ENCODE measurements at places on chromosomes 4 and X.
A peak's percentile ranks its signal among the peaks of the same experiment; 100 is the strongest.

- no peak for DNase-seq
- H3K4me3 ChIP-seq = no peak overlapping the region
- H3K27ac ChIP-seq = no peak overlapping the region
Measured at GRCh38 chr4:14984448-14984847, 17.8 kb upstream of the CPEB2 start.

GRCh38 chrX:141947350-141947749 lies 43.7 kb downstream of the MAGEC1 start:
- H3K4me3 ChIP-seq = no peak overlapping the region
- H3K27me3 ChIP-seq = no peaks in the 10 kb centered on the region
- DNase-seq = no peak
- H3K4me1 ChIP-seq = no peaks in the 10 kb centered on the region

DNA sequence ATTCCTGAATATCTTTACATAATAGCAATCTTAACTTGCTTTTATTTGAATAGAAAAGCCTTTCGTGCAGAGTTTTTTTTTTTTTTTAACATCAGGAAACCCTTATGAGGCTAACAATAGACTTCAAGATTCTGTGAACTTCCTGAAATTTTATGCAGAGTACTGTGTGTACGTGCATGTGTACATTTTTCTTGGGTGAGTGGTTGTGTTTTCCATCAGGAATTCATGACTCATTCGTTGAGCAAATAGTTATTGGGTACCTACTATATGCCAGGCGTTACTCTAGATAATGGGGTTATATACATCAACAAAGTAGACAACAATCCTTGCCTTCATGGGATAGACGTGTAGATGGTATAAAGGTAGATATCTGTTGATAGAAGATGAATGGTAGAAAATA lies 59.1 kb downstream of the MRPL1 start:
- peaks cover 31% of the 10 kb centered on the region for H3K4me1 ChIP-seq
- H3K27ac ChIP-seq = peak overlapping the region; percentile 79
- peaks cover 5% of the 10 kb centered on the region for H3K36me3 ChIP-seq
- H3K4me3 ChIP-seq = no peak overlapping the region
- H3K27me3 ChIP-seq = no peaks in the 10 kb centered on the region

DNA sequence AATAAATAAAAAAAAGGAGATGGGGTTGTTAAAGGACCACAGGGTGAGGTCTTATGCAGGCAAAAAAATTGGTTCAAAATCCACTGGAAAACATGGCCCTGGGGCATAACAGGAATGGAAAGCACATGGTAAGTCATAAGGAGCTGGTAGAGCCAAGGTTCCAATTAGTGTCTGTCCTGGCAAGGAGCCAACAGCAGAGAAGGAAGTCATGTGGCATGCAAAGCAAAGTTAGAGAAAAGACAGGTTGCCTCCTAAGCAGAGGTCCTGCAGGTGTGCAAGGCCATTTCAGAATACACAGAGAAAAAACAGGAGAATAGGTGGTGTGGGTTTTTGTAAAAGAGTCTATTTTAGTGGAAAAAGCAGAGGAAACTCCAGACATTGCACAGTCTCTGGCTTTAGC lies 1881.7 kb downstream of the ARAP2 start:
- DNase-seq = no peak
- H3K4me3 ChIP-seq = no peak overlapping the region
- H3K36me3 ChIP-seq = no peaks in the 10 kb centered on the region
- H3K27ac ChIP-seq = no peak overlapping the region
- no peaks in the 10 kb centered on the region for H3K27me3 ChIP-seq

- no peaks in the 10 kb centered on the region for H3K36me3 ChIP-seq
- no peak for DNase-seq
- peaks cover 7% of the 10 kb centered on the region for H3K4me1 ChIP-seq
- no peak overlapping the region for H3K27ac ChIP-seq
- H3K27me3 ChIP-seq = no peaks in the 10 kb centered on the region
- H3K4me3 ChIP-seq = no peak overlapping the region
Measured at GRCh38 chr4:53514509-53514908, 76.8 kb downstream of the LNX1 start.

GRCh38 chr4:52842792-52843191 lies 19.3 kb upstream of the RASL11B start:
- no peak for DNase-seq
- no peaks in the 10 kb centered on the region for H3K36me3 ChIP-seq
- no peaks in the 10 kb centered on the region for H3K27me3 ChIP-seq
- no peak overlapping the region for H3K4me3 ChIP-seq
- H3K27ac ChIP-seq = no peak overlapping the region

DNA sequence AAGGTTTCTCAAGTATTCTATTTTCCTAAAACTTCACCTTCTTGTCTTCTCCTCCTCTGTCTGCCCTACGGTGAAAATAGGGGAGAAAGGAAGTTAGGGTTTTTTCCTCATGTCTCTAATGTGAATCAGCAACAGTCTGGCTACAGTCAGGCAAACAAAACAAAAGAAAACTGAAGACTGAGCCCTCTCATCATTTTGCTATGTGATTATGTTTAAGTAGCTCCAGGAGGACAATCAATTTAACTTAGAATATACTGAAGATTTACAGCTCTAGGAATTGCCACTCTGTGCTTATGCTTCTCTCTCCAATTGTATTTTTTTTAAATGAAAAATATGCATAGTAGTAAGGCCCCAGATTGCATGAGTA lies 316.2 kb downstream of the GPAT3 start:
- H3K36me3 ChIP-seq = no peaks in the 10 kb centered on the region
- H3K4me1 ChIP-seq = peaks cover 49% of the 10 kb centered on the region
- H3K4me3 ChIP-seq = no peak overlapping the region
- no peaks in the 10 kb centered on the region for H3K27me3 ChIP-seq
- DNase-seq = no peak

DNA sequence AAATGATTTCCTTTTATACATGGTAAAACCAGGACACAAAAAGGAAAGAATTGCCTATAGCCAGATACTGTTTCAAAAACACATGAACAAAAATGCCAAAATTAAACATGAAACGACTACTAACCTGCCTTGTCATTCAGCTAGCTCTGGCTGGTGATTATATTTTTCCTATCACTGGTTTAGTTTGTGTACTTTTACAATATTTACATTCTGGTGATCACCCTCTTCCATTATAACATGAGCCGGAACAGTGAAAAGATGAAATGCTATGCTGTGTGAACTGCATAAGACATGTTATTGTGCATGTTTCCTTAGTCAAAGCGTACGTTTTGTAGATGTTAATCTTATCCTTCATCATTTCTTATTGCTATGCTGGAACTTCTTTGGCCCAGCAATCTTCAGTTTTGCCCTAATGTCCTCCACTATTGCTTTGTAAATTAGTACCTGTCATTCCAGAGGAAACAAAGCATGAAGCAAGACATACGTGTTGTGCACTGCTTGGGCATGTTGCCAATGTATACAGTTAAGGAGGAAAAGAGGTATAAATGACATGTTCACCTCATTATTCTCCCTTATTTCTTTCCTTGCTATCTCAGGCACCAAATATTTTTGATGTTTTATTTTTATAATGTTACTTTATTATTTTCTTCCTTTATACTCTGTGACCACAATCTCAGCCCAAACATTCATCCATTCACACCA lies 386.3 kb downstream of the ARHGAP24 start:
- H3K27ac ChIP-seq = no peak overlapping the region
- H3K4me1 ChIP-seq = peaks cover 13% of the 10 kb centered on the region
- H3K36me3 ChIP-seq = no peaks in the 10 kb centered on the region
- no peaks in the 10 kb centered on the region for H3K27me3 ChIP-seq

DNA sequence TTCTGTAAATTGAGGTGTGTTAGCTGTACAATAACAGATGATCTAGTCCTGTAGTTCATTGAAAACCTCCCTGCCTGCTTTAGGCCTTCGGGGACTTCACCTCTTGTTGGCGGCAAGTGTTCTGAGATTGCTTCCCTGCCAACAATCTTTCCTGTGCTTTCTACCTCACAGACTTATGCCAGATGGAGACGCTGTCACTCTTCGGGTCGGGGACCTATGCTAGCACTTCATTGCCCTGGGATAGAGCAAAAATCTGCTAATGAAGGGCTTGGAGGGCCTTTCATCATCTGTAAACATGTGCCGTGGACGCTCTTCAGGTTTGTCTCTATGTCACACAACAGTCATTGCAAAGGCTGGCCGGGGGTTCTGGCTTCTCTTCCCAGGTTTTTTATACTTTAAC lies 4.7 kb upstream of the PDLIM3 start:
- peaks cover 2% of the 10 kb centered on the region for H3K27me3 ChIP-seq
- no peaks in the 10 kb centered on the region for H3K36me3 ChIP-seq
- H3K4me3 ChIP-seq = no peak overlapping the region

GRCh38 chrX:8868070-8868773 lies 67.0 kb upstream of the FAM9A start:
- no peak for DNase-seq
- H3K27ac ChIP-seq = no peak overlapping the region
- H3K4me3 ChIP-seq = no peak overlapping the region
- no peaks in the 10 kb centered on the region for H3K36me3 ChIP-seq
- H3K27me3 ChIP-seq = no peaks in the 10 kb centered on the region
- no peaks in the 10 kb centered on the region for H3K4me1 ChIP-seq

GRCh38 chr4:41725254-41725653 lies 23.3 kb downstream of the PHOX2B start:
- no peak overlapping the region for H3K27ac ChIP-seq
- DNase-seq = no peak
- H3K4me1 ChIP-seq = no peaks in the 10 kb centered on the region

GRCh38 chrX:40933706-40934425 lies 151.4 kb upstream of the USP9X start:
- H3K4me1 ChIP-seq = peaks cover 43% of the 10 kb centered on the region
- peak overlapping the region; percentile 98 for H3K27ac ChIP-seq
- H3K36me3 ChIP-seq = no peaks in the 10 kb centered on the region
- no peaks in the 10 kb centered on the region for H3K27me3 ChIP-seq

- no peaks in the 10 kb centered on the region for H3K4me1 ChIP-seq
- H3K36me3 ChIP-seq = no peaks in the 10 kb centered on the region
- no peak overlapping the region for H3K27ac ChIP-seq
- no peak overlapping the region for H3K4me3 ChIP-seq
Measured at GRCh38 chrX:133956570-133957340, 28.6 kb downstream of the GPC3 start.

- no peak overlapping the region for H3K4me3 ChIP-seq
- no peak overlapping the region for H3K27ac ChIP-seq
- H3K4me1 ChIP-seq = peaks cover 15% of the 10 kb centered on the region
- peaks cover 15% of the 10 kb centered on the region for H3K36me3 ChIP-seq
Measured at GRCh38 chr4:70761276-70761816, 39.6 kb downstream of the RUFY3 start.

GRCh38 chr4:12875640-12876243 lies 608.4 kb downstream of the RAB28 start:
- no peaks in the 10 kb centered on the region for H3K4me1 ChIP-seq
- H3K27me3 ChIP-seq = no peaks in the 10 kb centered on the region
- no peaks in the 10 kb centered on the region for H3K36me3 ChIP-seq
- H3K4me3 ChIP-seq = no peak overlapping the region
- H3K27ac ChIP-seq = no peak overlapping the region

DNA sequence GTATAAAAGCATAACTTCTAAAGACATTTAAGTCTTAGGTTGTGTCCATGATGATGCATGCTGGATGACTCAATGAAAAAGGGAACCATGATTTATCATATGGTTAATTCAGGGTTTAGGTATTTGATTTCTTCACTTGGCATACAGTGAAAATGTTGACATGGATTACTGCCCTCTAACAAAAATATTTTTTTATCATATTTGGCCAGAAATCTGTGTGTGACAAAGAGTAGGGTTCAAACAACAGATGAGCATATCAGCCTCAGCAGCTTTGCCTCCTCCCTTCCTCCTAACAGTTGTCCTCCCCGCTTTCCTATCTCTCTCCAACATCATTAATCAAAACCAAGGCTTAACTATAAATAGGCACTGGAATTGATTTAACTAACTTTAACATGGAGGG lies 46.3 kb downstream of the ARHGAP6 start:
- H3K4me3 ChIP-seq = no peak overlapping the region
- H3K36me3 ChIP-seq = peaks cover 1% of the 10 kb centered on the region
- H3K27ac ChIP-seq = no peak overlapping the region
- H3K27me3 ChIP-seq = no peaks in the 10 kb centered on the region
- no peak for DNase-seq
- H3K4me1 ChIP-seq = no peaks in the 10 kb centered on the region

DNA sequence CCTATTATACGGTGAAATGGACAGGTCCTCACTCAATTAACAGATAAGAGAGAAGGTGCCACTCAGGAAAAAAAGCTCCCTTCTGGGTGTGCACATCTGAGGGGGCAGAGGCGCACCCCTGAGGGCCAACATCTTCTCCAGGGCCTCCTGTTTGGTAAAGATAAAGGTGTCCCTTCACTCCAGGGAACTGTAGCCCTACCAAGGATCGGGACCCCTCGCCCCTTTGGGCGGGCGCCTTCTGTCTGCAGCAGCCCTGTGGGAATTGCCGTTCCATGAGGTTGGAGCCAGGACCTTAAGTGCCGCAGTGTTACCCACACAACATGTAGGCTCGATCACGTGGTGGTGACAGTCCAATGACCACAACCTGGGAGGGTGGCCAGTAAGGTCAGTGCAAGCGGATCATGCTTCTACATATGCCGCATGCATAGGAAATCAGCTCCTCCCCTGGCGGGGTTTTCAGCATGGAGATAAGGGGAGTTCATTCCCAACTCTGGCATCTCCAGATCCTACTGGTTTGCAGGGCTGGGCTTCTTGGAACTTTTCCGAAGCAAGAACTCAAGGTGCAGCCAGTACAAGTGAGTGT lies 253.3 kb downstream of the EVC2 start:
- no peak overlapping the region for H3K27ac ChIP-seq
- no peaks in the 10 kb centered on the region for H3K4me1 ChIP-seq
- H3K27me3 ChIP-seq = no peaks in the 10 kb centered on the region

GRCh38 chr4:101337688-101338087 lies 9.6 kb downstream of the PPP3CA start:
- H3K27me3 ChIP-seq = no peaks in the 10 kb centered on the region
- H3K27ac ChIP-seq = no peak overlapping the region
- no peak for DNase-seq
- peaks cover 19% of the 10 kb centered on the region for H3K4me1 ChIP-seq
- H3K4me3 ChIP-seq = no peak overlapping the region

GRCh38 chrX:129980001-129980401 lies 2.4 kb upstream of the BCORL1 start:
- H3K27ac ChIP-seq = no peak overlapping the region
- H3K4me1 ChIP-seq = peaks cover 7% of the 10 kb centered on the region
- no peak for DNase-seq
- H3K27me3 ChIP-seq = no peaks in the 10 kb centered on the region

DNA sequence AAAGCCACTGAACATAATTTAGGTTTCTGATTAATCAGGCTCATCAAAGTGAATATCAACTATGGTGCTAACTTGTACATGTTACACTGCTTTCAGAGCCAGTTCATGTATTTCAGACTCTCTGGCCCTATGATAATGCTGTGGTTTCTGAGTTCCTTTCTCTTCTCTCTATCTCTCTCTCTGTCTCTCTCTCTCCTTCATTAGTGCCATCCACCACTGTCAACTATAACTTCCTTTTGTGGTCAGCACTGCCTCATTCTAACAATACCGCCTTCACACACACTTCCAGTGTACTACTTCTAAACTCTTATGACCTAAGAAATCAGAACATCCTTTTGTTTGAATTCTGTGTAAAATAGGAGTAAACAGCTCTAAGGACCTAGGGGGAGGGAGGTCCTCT lies 907.1 kb downstream of the RPA4 start:
- no peak for DNase-seq
- no peaks in the 10 kb centered on the region for H3K27me3 ChIP-seq
- H3K27ac ChIP-seq = no peak overlapping the region
- H3K4me3 ChIP-seq = no peak overlapping the region
- no peaks in the 10 kb centered on the region for H3K4me1 ChIP-seq
